GM20000 (cell line): ENCODE measurements at places on chromosomes 7 and 10.

DNA sequence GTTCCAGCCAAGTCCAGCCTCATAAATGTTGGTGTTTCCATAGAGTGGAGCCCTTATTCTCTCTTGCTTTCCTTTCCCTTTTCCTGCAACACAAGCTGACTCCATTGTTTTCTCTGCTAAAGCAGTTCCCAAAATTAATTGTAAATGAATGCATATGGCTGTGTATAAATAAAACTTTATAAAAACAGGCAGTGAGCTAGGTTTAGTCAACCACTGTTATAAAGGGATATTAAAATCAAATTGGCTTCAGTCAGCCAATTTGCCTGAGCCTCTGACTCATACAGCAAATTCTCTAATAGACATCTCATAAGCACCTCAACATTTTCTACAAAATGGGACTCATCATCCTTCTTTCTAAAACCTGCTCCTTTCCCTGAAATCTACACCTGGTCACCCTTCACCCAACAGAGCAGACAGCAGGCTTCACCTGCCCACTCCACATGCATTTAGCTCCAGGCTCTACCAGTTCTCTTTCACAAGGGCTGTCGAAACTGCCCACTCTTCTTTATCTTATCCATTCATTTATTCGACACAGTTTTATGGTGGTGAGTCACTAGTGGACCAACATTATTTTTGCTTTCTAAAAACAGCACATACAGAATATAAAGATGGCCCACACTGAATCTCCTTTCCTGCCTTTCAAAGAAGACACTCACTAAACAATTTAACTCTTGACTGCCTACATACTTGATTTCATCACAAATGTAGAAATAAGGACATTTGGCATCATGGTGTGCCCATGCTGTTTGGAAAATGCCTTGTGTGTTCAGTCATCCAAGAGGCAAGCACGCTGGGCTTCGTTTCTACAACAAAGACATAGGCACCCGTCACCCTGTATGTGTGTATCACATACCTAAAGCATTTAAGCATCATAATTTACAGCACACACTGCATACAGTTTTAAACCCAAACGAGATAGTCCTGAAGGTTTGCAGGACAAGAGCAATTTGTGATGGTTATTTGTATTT, 74.6 kb upstream of the C7orf33 start:
- no peak for DNase-seq

DNA sequence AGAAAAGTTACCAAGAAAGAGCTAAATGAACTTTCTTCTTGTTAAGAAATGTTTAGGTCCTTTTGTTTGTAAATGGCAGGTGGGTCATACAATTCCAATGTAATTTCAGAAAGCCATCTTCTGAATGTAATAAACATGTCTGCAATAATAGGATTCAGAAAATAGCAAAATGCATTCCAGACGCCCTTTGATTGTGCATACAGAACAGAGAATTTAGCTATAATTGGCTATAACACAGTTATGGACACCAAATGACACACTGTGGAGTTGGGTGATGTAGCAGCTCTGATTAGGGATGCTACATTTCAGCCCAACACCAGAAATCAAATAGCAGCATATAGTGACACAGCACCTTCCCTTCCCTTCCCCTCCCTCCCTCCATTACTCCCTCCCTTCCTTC, 240.8 kb downstream of the SNX10 start:
- no peak for DNase-seq

DNA sequence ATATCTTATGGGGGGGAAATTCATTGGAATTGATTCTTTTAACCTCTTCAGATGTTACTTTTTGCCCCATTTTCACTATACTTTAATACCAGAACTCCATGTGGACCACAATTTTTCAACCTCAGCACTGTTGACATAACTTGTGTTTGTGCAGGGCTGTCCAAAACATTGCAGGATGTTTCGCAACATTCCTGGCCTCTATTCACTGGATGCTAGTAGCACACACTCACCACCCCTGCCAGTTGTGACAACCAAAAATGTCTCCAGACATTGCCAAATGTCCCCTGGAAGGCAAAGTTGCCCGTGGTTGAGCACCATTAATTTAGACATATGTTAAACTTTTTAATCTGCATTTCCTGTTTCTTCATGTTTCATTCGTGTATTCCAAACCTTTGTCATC, 234.7 kb downstream of the GFRA1 start:
- DNase-seq: no peak

GRCh38 chr7:46568420-46569132, 647.5 kb upstream of the IGFBP3 start:
- no peak for DNase-seq

DNA sequence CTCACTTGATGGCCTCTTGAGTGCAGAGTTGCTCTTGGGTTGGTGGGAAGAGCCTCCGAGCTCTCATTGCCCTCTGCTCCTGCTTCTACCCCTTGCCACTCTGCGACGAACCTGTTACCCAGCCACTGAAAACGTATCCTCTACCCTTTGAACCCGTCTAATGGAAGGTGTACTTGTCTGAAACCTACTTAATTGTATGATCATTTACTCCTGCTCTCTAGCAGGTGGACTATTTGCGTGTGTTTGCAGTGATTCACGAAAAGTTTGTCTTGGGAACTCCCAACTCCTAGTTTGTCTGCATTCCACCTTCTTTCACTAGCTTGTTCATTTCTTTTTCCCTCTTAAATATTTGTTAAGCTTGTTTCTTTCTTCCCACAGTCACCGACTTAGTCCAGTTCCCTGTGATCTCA, 503 bp downstream of the CROT start:
- no peak for DNase-seq

- no peak for DNase-seq
Observed at GRCh38 chr7:4808026-4808425, 32.6 kb downstream of the AP5Z1 start.

DNA sequence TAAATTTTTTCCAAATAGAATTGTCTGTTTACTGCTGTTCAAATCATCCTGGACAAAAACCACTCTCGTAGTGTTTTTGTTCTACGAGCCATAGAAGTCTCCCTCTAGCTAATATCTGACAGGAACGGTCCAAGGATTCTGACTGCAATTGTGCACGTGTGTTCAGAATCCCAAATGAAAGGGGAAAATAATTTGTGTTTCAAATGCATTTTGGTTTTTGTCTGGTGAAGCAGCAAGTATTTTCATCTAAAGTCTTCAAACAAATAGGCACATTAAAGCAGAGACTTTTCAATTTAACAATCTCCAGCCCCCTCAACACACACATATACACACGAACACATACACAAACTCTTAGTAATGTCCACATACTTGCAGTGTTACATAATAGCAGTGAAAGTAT, 475 bp downstream of the NEUROD6 start:
- no peak for DNase-seq

DNA sequence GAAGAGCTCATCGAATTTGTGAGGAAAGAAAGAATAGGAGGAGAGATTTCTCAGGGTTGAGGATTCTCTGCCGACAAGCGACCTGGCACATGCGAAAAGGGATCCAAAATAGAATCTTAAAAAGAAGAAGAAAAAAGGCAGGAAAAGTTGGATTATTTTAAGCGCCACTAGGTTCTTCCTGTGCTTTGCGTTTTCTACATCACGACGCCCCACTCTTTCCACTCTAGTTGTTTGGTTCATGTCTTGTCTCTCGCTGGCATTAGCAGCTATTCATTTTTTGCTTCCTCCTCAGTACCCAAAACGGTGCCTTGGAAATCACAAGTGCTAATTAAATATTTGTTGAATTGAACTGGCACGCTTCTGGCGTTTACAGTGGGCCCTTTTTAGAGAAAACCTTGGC, 674 bp upstream of the FRA10AC1 start:
- DNase-seq: peak; percentile 8

DNA sequence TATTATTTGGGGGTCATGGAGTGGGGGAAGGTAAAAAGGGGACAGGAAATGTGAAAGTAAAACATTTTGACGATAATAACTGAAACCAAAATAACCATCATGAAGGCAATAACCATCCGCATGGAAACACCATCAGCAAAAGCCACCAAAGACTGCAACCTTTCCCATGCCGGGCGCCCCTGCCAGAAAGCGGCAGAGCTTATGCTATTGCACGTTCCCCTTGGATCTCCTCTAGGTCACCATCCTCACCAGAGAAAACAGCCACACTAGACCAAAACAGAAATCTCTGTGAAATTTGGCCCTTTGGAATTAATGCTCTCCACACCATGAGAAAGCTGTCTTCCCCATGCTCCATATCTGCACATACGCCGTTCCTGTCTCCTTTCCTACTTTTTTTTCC, 31.1 kb downstream of the DRGX start:
- DNase-seq: no peak

DNA sequence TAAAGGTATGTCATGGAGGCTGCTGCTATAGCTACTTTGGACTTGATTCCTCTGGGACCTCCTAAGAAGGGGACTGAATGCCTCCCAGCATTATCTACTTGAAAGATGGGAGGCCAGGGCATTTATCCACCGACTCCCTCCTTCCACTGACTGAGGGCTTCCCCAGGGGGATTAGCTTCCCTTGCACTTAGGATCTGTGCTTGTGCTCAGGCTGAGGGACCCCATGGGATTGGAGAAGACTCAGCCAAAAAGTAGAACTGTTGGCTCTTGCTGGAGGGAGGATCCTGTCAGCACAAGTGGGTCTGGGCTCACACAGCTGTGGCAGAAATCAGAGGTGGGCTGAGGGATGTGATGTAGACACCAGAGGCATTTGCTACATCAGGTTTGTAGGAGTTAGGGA, 81.5 kb upstream of the SYPL1 start:
- no peak for DNase-seq

DNA sequence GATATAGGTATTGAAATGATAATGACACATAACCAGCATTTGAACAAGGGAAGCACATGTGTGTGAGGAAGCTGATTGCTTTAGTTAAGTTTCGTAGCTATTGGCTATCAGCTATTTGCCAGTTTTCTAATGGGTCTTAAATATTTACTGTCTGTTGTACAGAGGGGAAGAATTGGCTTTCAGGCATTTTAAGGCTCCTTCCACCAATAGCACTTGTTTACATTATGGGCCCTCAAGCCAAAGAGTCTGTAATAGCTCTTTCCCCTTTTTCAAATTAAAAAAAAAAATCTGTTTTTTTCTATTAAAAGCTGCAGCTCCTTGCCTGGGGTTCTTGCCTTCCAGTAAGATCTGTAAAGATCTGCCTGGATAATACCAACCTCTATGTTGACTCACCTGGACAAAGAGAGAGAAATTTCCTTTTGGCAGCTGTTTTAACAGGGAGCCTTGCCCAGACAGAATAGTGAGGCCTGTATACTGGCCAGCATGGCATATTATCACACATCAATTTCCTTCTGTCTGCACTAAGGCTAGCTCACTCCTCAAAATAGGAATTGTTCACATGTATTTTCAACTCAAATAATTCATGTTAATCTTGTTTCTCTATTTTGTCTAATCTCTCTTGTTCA, 104.7 kb upstream of the LRGUK start:
- no peak for DNase-seq

- DNase-seq: peak; percentile 88
Observed at GRCh38 chr7:23471106-23471859, 992 bp upstream of the IGF2BP3 start.

GRCh38 chr10:112666094-112666493, 219.1 kb downstream of the VTI1A start:
- DNase-seq: no peak

DNA sequence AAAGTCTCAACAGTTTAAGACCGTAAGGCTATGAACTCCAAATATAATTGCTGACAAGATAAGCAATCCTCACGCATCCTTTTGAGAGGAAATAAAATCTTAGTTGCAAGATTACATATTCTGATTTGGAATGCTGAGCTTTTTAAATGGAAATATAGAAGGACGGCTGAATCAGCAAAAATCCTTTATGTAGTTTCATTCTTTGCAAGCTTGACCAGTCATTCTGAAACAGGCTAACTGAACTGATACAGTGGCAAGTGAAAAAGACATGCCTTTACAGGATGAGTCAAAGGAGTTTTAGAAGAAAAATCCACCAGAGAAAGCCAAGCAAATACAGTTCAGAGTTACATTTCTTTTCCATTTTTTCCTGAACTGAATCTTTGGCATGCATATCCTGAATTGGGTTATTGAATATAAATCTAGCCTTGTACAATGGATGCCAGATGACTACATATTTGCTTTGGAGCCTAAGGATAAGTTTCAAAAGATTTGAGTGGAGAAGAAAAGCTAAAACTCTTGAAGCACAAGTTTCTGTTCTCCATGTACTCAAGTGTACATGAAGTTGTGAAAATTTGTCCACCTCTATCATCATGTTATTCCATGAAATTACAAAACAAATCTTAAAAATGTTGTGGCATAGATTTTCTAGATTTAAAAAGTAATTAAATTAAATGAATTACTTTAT, 4.4 kb downstream of the VIM start:
- DNase-seq: peak; percentile 42

GRCh38 chr10:71015674-71016073, 127.3 kb upstream of the PCBD1 start:
- no peak for DNase-seq

DNA sequence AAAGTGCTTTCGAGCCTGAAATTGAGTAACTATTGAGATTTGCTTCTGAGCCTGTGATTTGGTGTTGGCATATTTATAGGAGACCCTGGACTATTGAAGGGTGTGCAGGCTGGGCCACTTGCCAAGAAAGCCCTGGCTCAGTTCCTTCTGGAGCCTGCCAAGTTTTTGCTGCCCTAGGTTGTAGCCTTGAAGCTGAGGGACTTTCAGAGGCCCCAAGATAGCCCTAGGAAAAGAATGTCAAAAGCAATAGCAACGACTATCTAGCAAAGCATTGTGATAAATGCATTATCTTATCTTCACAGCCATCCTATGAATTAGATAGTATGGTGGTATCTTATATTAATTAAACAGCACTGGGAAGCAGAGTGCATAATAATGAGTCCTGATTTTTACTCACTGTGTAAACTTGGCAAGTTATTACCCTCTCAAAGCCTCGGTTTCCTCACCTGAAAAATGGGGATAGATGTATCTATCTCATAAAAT, 473.7 kb upstream of the PODXL start:
- DNase-seq: no peak

GRCh38 chr10:121628859-121629258, 30.6 kb upstream of the FGFR2 start:
- DNase-seq: no peak

DNA sequence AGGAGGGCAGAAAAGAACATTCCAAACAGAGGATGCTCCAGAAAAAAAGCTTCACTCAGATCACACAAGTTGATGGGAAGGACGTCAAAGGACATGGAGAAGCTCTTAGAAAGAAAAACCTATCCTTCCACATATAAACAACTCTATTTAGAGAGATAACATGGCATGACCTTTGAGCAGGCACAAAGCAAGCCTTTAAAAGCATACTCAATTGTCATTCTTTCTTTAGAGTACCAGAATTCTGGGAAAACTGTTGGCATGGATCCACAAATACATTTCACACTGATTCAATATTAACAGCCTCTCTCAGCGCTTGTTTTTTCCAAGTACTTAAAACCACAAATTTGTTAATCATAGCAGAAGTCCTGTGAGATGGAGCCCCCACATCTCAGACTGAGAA, 7.3 kb upstream of the ABLIM1 start:
- DNase-seq: no peak

GRCh38 chr7:54955296-54955695, 63.5 kb upstream of the EGFR start:
- DNase-seq: no peak

- no peak for DNase-seq
Observed at GRCh38 chr10:80437227-80437626, 16.9 kb upstream of the TSPAN14 start.
